ENCODE measurements at places on chromosomes 2 and 18.

DNA sequence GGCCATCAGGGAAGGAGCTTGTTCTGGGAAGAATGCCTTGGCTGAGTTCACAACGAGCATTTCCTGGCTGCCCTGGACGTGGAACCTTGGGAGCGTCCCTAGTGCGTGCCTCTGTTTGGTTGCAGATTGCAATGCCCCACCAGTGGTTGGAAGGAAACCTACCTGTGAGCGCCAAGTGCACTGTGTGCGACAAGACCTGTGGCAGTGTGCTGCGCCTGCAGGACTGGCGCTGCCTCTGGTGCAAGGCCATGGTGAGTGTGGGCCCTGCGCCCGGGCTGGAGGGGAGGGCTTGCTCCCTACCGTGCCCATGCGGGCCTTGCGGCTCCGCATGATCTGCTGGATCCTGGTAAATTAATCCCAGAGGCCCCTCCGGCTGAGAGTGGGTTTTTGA lies 81.9 kb downstream of the DGKD start:
- no peak for DNase-seq

GRCh38 chr2:36951574-36951973 lies 14.8 kb downstream of the STRN start:
- no peak for DNase-seq

DNA sequence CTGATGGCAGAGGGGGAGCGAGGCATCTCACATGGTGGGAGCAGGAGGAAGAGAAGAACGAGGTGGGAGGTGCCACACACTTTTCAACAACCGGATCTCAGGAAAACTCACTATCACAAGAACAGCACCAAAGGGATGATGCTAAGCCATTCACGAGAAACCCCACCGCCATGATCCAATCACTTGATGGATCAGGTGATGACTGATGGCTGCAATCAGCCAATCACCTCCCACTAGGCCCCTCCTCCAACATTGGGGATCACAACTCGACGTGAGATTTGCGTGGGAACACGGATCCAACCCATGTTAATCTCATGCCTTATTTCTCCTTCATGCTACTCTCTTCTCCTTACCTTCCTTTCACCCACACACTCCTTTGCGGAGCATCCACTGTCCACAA lies 143.6 kb downstream of the ANTXR1 start:
- no peak for DNase-seq

GRCh38 chr2:195995499-195995898 lies 73.1 kb downstream of the DNAH7 start:
- no peak for DNase-seq

DNA sequence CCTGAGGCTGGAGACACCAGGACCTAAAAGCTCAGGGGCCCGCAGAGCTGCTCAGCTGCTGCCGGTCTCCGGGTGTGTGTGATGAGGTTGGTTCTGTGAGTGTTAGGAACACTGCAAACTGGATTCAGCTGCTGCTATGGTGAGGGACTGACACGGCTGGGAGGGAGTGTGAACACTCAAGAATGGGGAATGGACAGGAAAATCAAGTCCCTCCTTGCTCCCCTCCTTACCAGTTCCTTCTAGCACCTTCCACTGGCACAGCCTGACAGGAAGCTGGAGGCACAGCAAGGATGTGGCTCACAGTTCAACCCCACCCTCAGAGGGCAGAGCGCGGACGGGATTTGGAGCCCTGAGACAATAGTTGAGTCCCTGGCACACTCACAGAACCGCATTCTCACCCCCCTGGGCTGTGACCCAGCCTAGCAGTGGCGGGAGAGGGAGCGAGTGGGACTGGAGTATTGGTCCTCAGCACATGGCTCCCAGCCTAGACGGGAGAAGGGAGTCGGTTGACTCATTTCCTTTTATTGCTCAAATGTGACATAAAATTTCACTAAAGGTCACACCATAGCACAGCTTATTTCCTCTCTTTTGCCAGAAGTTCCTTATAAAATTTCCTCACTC lies 42.5 kb downstream of the LRRC30 start:
- DNase-seq = peak; percentile 42

DNA sequence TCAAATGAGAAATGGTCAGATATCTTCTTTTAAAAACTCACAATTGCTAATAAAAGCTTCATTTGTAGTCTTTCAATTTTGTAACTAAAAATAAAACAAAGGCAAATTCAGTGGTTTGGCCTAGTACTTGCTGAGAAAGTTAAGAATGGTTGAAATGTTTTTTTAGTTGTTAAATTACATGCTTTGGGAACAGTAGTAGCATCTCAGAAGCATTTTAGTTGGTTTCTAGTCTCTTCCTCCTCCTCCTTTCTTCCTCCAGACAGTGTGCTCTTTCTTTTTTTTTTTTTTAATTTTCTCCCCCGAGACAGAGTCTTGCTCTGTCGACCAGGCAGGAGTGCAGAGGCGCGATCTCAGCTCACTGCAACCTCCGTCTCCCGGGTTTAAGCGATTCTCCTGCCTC lies 9.8 kb downstream of the TRAK2 start:
- no peak for DNase-seq

GRCh38 chr2:10190737-10191532 lies 68.4 kb downstream of the RRM2 start:
- no peak for DNase-seq

DNA sequence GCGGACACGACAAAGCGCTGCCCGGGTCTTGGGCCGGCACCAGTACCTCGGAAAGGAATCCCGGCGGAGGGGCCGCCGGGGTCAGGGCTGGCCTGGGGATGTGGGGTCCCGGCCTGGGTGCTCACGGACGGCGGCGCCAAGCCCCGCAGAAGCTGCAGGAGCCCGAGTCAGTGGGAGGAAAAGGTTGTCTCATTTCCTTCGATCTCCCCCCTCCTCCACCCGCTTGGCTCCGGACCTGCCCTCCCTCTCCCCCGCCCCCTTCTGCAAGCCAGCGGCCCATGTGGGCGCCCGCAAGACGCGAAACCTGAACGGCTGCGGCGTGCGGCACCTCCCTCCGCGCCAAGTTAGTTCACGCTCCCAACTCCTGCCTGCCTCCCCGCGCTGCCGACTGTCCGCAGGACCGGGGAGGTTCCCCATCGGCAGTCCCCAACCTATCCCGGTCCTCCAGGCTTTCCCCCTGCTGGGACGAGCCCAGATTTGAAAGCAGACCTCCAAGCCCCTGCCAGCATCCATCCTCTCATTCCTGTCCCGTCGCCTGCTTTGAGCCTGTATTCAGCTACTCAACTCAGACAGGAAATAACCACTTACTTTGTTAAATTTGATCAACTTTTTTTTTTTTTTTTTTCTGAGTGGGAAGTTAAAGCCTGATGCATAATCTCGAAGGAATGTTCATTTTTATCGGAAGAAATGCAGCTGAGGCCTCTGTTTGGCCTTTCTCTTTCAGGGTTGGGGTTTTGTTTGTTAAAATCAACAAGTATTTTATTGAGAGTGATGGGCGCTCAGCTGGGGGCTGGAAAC lies at the start of gene EVA1A:
TSS of gene EVA1A (minus strand) at position 172 of the 798 bp plus-strand sequence. CDS start 42,799 bp downstream, outside the sequence.
- peak; percentile 71 for DNase-seq

DNA sequence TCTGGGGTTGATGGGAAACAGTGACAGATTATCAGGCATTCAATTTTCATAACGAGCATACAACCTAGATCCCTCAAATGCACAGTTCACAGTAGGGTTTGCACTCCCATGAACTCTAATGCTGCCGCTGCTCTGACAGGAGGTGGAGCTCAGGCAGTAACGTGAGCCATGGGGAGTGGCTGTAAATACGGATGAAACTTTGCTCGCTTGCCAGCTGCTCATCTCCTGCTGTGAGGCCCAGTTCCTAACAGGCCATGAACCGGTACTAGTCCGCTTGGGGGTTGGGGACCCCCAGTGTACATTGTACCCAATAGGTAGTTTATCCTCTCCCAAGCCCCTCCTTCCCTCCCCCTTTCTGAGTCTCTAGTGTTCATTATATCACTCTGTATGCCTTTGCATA lies 94.6 kb downstream of the PTH2R start:
- DNase-seq = no peak

GRCh38 chr2:17934721-17935120 lies 56.3 kb downstream of the KCNS3 start:
- peak; percentile 29 for DNase-seq

DNA sequence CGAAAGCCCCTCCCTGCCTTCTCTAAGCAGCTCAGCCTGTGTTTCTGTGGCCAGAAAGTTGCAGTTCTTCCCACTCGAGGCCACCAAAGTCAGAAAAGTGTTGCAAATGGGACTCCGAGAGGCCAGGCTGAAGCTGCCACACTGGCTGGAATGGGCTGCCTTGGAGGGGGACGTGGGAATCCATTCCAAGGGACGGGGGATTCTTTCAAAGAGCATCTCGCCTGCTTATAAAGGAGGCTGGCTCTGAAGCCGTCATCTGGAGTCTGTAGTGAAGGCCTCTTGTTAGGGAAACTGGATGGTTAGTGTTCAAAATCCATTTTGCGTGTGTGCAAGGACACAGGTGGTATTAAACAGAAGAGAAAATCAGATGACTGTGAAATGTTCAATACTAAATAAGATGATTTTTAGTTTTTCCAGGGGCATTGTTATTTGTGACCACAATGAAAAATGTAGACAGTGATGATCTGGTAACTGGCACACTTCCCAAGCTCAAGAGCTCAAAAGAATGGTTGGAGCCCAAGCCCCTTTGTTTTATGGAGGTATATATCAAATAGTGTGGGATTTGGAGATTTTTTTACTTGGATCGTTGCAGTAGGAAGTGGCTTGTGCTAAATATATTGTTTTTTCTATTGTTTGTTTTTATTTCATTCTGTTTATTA lies 782 bp downstream of the FAM228B start:
- peak; percentile 26 for DNase-seq

DNA sequence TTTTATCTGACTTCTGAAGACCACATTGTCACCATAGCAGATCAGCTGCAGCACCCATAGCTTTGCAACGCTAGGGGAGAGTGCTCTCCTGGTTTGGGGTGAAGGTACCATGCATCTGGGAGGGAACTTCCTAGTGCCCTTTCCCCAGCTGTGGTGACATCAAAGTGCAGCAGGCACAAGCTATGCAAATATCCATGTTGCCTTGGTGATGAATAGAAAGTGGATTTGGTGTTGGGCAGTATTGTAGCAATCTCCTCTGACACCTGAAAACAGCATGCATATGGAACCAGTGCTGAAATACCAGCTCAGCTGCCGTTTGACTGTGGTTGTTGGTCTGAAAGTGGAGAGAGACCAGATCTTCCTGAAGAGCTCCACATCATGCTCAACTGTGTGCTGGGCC lies 37.1 kb downstream of the BCL2L11 start:
- DNase-seq = no peak

DNA sequence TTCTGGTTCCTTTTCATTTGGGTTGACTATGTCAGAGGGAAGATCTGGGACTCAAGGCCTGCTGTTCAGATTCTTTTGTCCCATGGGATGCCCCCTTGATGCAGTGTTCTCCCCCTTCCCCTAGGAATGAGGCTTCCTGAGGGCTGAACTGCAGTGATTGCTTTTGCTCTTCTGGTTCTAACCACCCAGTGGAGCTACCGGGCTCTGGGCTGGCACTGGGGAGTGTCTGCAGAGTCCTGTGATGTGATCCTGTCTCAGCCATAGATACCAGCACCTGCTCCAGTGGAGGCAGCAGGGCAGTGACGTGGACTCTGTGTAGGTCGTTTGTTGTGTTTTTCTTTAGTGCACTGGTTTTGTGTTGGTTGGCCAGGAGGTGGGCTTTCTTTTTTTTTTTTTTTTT lies 32.1 kb upstream of the RHOB start:
- no peak for DNase-seq

GRCh38 chr2:14330884-14331283 lies 301.6 kb upstream of the LRATD1 start:
- DNase-seq = no peak

DNA sequence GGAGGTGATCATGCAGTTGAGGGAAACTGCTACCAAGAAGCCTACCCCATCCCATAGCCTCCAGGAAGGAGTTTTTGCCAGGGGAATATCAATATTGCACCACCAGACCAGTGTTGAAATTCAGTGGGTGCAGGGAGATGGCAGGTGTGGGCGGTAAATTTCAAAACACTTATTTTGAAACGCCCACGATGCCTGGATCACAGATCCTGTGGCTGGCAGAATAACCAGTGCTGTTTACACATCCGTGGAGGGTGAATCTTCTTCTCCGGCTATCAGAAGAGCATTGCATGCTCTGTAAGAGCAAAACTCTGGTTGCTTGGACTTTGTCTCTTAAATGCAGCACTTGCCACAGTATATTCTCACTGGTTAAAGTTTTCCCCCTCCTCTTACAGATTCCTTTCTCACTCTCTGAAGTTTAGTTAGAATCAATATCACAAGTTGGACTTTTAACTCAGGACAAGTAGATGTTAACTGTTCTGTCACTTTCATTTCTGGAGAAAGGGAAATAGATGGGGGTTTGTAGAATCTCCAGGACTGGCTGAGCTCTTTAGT lies 70.5 kb upstream of the ZCCHC2 start:
- DNase-seq = no peak

DNA sequence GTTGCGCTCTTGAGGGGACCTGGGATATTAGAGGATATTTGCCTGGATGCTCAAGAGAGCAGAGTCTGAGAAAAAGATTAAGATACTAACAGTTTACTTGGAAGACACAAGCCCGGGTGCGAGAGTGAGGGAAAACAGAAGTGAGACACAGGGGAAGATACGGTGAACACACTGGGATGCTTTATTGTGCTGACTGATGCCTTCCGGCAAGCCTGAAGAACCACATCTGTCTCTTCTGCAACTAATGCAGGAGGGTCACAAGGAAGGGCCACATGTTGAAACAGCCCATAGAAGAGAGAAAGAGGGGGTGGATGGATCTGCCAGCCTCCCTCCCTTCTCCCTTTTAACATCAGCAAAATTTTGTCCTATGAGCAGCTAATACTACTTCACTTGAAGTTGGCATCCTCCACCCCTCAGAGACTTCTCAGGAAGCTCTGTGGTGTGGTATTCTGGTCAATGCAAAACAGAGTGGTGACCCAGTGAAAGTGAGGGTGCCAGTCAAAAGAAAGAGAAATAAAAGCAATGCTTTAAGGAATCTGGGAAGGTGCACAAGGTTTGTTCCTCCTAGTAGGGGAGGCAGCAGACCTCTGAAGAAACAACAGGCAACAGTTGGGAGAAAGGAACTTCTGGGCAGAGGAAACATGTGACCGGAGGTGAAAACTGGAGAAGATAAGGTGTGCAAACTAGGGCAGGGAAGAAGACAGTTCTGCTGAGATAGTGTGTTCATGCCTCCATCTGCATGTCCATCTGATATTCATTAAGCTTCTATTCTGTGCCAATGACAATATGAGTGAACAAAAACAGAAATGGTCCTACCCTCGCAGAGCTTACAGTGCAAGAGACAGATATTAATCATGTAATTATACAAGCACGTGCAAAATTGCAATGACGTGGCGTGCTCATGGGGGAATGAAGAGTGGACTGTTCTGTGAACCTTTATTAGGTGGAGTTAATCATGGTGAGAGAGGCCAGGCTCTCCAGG lies 107.1 kb downstream of the LYPD6B start:
- no peak for DNase-seq

DNA sequence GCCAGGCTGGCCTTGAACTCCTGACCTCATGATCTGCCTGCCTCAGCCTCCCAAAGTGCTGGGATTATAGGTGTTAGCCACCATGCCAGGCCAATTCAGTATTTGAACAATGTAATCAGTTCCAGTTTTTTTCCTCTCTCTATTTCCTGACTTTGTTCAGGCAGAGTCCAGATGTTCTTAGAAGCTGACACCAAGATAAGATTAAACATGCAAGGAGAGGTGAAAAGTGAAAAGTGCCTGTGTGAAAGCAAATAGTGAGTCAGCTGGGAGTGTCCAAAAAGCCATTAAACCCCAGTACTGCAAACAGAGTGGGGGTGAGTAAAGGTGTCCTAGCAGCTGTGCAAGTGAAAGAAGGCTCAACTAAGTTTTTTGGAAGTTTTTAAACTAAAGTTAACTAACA lies 231.5 kb downstream of the PTH2R start:
- DNase-seq = no peak
